Lung (tissue), 17 donors: ENCODE measurements at places on chromosomes 11 and 22. TPM values are rescaled to one million over a fixed set of nuclear protein-coding genes. Genes with fewer than 3 reads are reported as not detected.

The EHF gene
- total RNA-seq: 82.5 TPM

The MISFA gene
- 3.5 TPM for total RNA-seq

The OR52I2 gene
- total RNA-seq: not detected

DNA sequence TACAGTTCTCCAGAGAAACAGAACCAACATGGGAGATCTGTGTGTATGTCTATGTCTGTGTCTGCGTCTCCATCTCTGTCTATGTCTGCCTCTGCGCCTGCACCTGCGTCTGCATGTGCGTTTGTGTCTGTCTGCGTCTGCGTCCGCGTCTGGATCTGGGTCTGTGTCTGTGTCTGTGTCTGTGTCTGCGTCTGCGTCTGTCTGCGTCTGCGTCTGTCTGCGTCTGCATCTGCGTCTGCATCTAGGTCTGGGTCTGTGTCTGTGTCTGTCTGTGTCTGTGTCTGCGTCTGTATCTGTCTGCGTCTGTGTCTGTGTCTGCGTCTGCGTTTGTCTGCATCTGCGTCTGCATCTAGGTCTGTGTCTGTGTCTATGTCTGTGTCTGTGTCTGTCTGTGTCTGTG is 88.4 kb upstream of the SLC22A12 start:
- no peak overlapping the region for H3K4me3 ChIP-seq
- H3K4me1 ChIP-seq: no peaks in the 10 kb centered on the region
- no peaks in the 10 kb centered on the region for H3K36me3 ChIP-seq

DNA sequence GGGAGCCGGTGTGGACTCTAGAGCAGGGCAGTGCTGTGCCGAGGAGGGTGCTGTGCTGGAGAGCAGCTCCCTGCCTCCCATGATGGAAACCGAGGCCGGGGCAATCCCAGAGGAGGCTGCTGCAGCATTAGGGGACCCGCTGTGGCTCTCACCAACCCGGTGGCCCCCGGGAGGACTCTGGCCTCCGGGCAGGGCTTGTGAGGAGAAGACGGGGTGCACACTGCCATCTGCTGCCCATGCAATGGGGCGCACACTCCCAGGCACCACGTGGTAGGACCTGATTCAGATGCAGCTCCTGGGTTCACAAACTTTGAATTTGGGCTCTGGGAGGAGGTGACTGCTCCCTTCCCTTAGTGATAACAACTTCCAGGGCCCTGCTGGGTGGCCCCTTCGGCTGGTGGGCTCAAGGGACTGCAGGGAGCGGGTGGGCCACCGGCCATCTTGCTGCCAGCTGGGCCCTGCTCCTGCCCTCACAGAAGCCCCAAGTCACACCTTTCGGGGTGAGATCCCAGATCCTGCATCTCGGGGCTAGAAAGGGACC is 93.8 kb upstream of the FGF3 start:
- DNase-seq: no peak
- H3K27me3 ChIP-seq: peaks cover 5% of the 10 kb centered on the region
- peaks cover 10% of the 10 kb centered on the region for H3K4me1 ChIP-seq
- no peak overlapping the region for H3K4me3 ChIP-seq
- no peaks in the 10 kb centered on the region for H3K36me3 ChIP-seq
- no peak overlapping the region for H3K27ac ChIP-seq

GRCh38 chr11:99742501-99742900 is 721.8 kb downstream of the CNTN5 start:
- peaks cover 3% of the 10 kb centered on the region for H3K4me1 ChIP-seq
- no peak overlapping the region for H3K4me3 ChIP-seq
- peak; percentile 64 for DNase-seq
- H3K27me3 ChIP-seq: no peaks in the 10 kb centered on the region
- no peak overlapping the region for H3K27ac ChIP-seq

DNA sequence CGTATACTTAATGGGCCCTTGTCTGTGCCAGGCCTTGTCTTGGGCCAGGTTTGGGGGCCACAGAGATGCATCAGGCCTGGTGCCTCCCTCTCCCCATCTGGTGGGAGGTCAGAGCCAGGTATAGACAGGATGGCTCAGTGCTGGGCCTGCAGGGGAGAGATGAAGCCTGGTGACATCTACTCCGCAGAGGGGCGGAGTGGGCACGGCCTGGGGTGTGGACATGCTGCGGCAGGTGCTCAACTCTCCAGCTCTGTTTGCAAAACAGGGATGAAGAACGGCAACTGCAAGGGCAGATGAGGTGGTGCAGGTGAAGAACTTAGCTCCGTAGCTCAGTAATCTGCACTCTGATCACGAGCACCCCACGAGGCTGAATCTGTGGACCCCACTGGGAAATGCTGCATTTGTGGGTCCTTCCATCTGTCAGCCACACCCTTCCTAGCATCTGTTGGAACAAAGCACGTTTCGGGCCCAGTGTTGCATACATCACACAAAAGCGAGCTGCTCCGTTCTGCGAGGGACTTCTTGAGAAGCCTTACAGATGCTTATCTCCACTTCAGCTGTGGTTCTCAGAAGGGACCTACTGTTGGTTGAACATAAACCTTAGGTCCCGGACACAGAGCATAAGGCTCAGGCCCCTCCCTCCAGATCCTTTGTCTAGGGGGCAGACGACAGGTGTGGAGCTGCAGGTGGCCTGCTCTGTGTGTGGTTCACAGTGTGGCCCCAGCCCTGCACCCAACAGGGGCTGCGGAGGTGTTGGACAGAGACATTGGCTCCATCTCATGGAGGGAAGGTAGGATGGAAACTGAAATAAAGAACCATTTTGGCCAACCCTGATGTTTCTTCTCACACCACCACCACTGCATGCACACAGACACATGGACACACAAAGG is 78.3 kb downstream of the LRRC32 start:
- no peak for DNase-seq
- H3K27ac ChIP-seq: no peak overlapping the region
- no peaks in the 10 kb centered on the region for H3K4me1 ChIP-seq
- no peaks in the 10 kb centered on the region for H3K36me3 ChIP-seq
- H3K4me3 ChIP-seq: no peak overlapping the region

- no peak overlapping the region for H3K4me3 ChIP-seq
- DNase-seq: no peak
- peaks cover 42% of the 10 kb centered on the region for H3K4me1 ChIP-seq
- peak overlapping the region; percentile 56 for H3K27ac ChIP-seq
- H3K27me3 ChIP-seq: no peaks in the 10 kb centered on the region
Observed at GRCh38 chr11:3866206-3866605, 10.7 kb downstream of the STIM1 start.

DNA sequence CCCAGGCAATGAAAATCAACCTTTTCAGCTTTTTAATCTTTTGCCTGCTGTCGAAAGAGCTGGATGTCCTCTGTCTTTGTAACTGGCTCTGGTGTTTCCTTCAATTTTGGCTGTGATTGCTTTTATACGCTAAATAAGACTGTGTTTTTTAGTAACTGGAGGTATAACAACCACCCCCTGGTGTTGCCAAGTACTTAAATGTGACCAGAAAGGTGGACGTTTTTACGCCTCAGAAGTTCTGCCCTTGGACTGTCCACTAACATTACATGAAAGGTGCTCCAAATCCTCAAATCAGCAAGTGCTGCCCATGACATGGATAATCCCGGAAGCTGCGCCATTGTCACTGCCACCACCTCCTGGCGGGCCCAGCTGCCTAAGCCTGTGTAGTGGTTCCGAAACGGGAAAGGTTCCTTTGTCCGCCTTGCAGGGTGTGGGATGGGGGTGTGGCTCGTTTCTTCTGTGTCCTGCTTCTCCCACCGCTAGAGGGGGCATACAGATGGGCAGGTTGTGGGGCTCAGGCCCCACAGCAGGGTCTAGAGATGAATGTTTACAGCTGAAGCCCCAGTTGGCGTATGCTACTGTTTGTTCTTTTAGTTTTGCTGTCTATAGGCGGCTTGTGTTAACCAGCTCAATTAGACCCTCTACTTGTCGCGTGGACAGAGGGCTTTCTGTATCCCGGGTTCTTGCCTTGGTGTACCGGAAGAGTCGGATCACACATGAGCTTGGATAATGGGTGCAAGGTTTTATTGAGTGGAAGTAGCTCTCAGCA is 82.2 kb upstream of the SEPTIN5 start:
- H3K4me3 ChIP-seq: no peak overlapping the region
- H3K27me3 ChIP-seq: no peaks in the 10 kb centered on the region

- no peak overlapping the region for H3K4me3 ChIP-seq
- no peak overlapping the region for H3K27ac ChIP-seq
- H3K27me3 ChIP-seq: no peaks in the 10 kb centered on the region
- DNase-seq: no peak
Observed at GRCh38 chr22:30998329-30998728, 29.3 kb downstream of the TUG1 start.

- H3K4me3 ChIP-seq: no peak overlapping the region
- DNase-seq: peak; percentile 71
- peaks cover 5% of the 10 kb centered on the region for H3K4me1 ChIP-seq
- no peaks in the 10 kb centered on the region for H3K36me3 ChIP-seq
Observed at GRCh38 chr22:29313126-29313575, 2.3 kb downstream of the RASL10A start.

DNA sequence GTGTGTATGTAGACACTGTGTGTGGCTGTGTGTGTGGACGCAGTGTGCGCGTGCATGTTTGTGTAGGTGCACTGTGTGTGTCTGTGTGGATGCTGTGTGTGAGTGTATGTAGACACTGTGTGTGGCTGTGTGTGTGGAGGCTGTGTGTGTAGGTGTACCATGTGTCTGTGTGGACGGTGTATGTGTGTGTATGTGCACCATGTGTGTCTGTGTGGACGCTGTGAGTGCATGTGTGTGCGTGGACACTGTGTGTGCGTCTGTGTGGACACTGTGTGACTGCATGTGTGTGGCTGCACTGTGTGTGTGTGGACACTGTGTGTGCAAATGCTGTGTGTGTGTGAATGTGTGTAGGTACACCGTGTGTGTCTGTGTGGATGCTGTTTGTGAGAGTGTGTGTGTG is 10.3 kb downstream of the TRPM5 start:
- no peaks in the 10 kb centered on the region for H3K27me3 ChIP-seq
- no peak overlapping the region for H3K27ac ChIP-seq
- DNase-seq: no peak
- H3K36me3 ChIP-seq: no peaks in the 10 kb centered on the region
- no peaks in the 10 kb centered on the region for H3K4me1 ChIP-seq

- no peaks in the 10 kb centered on the region for H3K4me1 ChIP-seq
- H3K4me3 ChIP-seq: no peak overlapping the region
- no peak for DNase-seq
- H3K27me3 ChIP-seq: no peaks in the 10 kb centered on the region
- no peaks in the 10 kb centered on the region for H3K36me3 ChIP-seq
- no peak overlapping the region for H3K27ac ChIP-seq
Observed at GRCh38 chr11:126791446-126791845, 209.1 kb downstream of the KIRREL3 start.

- no peaks in the 10 kb centered on the region for H3K27me3 ChIP-seq
- no peak overlapping the region for H3K4me3 ChIP-seq
- peaks cover 8% of the 10 kb centered on the region for H3K36me3 ChIP-seq
- H3K27ac ChIP-seq: no peak overlapping the region
Observed at GRCh38 chr11:7603031-7603781, 70.1 kb downstream of the CYB5R2 start.

- no peaks in the 10 kb centered on the region for H3K27me3 ChIP-seq
- H3K27ac ChIP-seq: no peak overlapping the region
- DNase-seq: no peak
- H3K4me3 ChIP-seq: no peak overlapping the region
- H3K4me1 ChIP-seq: peaks cover 6% of the 10 kb centered on the region
- H3K36me3 ChIP-seq: no peaks in the 10 kb centered on the region
Observed at GRCh38 chr11:48004456-48004855, 24.1 kb downstream of the PTPRJ start.

DNA sequence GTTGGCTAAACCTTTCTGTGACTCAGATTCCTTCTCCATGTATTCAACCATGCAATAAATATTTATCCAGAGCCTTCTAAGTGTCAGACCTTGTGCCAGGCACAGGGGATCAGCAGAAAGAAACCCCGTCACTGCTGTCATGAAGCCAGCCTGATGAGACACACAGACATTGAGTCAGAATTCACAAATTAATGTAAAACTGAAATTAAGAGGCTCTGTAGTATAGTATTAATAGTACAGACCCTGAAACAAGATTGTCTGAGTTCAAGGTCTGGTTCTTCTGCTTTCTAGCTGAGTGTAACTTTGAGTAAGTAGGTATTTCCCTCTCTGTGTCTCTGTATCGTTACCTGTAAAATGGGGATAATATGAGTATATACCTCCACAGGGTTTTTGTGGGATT is 46.9 kb downstream of the ME3 start:
- DNase-seq: no peak
- H3K36me3 ChIP-seq: no peaks in the 10 kb centered on the region
- H3K4me3 ChIP-seq: no peak overlapping the region
- peaks cover 32% of the 10 kb centered on the region for H3K4me1 ChIP-seq

- H3K27me3 ChIP-seq: no peaks in the 10 kb centered on the region
- peaks cover 3% of the 10 kb centered on the region for H3K4me1 ChIP-seq
- no peak overlapping the region for H3K27ac ChIP-seq
- H3K4me3 ChIP-seq: no peak overlapping the region
Observed at GRCh38 chr11:1942558-1943260, 4.4 kb upstream of the MRPL23 start.

DNA sequence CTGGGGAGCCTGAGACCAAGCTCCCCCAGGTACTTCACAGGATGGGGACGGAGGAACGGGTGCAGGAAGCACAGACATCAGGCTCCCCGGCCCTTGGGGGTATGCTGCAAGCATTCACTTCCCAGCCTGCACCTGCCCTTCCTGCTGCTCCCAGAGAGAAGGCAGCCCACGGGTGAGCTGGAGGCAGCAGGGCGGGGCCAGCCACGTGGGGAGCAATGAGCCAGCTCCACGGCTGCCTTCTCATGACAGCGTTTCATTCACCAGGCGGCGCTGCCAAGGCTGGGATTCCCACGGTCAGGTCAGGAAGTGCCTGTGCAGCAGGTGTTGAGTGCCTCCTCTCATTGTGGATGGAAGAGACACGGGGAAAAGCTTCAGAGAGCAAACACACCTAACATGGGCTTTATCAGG is 14.5 kb upstream of the PHLDA2 start:
- peaks cover 20% of the 10 kb centered on the region for H3K4me1 ChIP-seq
- H3K27ac ChIP-seq: no peak overlapping the region
- DNase-seq: no peak
- no peaks in the 10 kb centered on the region for H3K36me3 ChIP-seq

- peak; percentile 62 for DNase-seq
- no peaks in the 10 kb centered on the region for H3K27me3 ChIP-seq
- peaks cover 15% of the 10 kb centered on the region for H3K36me3 ChIP-seq
- H3K27ac ChIP-seq: peak overlapping the region; percentile 81
- H3K4me3 ChIP-seq: no peak overlapping the region
Observed at GRCh38 chr11:62539238-62539925, 7.2 kb downstream of the AHNAK start.
